ENCODE measurements at places on chromosomes 12 and 14.

DNA sequence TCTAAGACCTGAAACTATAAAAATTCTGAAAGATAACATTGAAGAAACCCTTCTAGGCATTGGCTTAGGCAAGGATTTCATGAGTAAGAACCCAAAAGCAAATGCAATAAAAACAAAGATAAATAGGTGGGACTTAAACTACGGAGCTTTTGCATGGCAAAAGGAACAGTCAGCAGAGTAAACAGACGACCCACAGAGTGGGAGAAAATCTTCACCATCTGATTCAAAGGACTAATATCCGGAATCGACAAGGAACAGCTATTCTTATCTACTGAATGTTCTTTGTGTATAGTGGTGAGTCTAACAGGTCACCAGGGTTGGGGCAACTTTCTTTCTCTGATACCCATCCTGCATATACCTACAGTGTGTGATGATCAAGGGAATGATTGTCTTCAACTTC, 198.6 kb downstream of the CCDC91 start:
- no peak for DNase-seq

DNA sequence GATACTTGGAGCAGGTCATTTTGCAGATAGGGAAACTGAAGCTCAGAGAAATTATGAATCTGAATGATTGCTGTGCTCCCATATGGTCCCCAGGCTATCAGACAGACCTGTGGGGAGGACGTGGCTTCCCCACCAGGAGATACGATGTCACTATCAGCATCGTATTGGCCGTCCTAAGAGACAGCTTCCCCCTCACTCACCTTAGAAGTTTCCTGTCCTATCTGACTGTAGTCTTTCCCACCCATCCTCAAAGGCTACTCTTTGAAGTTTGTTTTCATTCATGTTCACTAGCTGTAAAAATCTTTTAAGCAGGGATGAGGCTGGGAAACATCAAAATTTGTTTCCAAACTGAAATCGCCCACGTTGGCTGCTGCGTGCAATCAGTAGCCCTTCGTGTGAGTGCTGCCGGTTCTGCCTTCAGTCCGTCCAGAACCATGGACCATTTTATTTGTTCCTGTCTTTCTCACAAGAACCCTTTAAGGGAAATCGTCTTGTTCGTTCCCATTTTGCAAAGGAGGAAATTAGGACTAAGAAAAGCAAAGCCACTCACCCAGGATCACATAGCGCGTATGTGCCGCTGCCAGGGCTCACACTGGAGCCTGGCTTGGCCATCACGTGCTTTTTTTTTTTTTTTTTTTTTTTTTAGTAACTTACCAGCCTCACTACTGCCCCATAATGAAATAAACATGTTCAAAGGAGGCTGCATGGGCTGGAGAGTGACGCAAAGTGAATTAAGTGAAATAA, 1.0 kb upstream of the KDM2B start:
- DNase-seq: peak; percentile 50

GRCh38 chr14:71138448-71139293, 231.4 kb downstream of the PCNX1 start:
- DNase-seq: peak; percentile 42

GRCh38 chr14:100398044-100398443, 74.9 kb downstream of the SLC25A47 start:
- DNase-seq: no peak

- DNase-seq: no peak
These were observed 169.4 kb upstream of the PLEKHG7 start for GRCh38 chr12:92533280-92533890.

DNA sequence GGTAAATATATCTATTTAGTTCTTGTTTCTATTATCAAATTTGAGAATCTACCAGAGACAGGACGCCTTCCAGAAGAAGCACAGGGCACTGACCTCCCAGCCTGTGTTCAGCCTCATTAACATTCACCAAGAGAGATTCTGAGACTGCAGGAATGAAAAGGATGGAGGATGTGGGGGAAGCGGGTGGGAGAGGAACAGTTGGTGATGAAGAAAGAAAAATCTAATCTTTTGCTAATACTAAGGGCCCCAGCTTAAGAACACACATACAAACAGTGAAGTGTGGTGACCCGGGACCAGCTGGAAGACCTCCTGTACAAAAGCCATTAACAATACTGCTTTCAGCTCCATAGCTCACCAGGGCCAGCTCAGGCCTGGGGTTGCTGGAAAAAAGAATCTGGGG, 160.5 kb downstream of the NUAK1 start:
- DNase-seq: no peak
